ENCODE measurements at places on chromosomes 2 and 18.

DNA sequence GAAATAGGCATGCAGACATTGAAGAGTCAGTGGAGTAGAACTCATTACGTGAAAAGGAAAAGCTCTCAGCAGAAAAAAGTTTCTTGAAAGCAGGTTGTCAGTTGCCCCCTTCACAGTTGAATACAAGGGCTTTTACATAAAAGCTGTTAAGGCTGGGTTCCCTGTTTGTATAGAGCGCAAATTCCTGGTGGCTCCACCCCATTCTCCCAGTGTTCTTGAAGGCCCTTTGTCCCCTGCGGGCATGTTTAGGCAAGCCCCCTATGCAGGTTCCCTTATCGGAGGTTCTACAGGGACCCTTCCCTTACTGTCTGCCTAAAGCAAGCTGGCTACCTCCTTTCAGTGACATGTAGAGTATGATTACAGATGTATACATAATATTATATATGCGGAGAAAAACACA lies 497.2 kb upstream of the SYT4 start:
- DNase-seq, result no peak

DNA sequence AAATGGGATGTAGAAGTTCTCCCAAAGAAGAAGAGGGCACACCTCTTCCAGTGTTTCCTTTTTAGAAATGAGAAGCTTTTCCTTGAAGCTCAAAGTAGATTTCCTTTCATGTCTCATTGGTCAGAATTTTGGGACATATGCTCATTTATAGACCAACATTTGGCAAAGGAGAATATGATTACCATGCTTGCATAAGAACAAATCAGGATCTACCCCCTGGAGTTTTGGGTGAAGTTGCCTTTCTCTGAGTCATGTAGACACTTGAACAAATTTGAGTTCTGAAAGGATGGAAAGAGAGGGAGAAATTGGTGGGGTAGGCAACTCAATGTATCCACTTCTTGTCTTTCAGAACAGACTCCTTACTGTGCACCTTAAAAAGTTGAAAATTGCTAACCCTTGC lies 409.0 kb downstream of the SLC4A3 start:
- no peak for DNase-seq

DNA sequence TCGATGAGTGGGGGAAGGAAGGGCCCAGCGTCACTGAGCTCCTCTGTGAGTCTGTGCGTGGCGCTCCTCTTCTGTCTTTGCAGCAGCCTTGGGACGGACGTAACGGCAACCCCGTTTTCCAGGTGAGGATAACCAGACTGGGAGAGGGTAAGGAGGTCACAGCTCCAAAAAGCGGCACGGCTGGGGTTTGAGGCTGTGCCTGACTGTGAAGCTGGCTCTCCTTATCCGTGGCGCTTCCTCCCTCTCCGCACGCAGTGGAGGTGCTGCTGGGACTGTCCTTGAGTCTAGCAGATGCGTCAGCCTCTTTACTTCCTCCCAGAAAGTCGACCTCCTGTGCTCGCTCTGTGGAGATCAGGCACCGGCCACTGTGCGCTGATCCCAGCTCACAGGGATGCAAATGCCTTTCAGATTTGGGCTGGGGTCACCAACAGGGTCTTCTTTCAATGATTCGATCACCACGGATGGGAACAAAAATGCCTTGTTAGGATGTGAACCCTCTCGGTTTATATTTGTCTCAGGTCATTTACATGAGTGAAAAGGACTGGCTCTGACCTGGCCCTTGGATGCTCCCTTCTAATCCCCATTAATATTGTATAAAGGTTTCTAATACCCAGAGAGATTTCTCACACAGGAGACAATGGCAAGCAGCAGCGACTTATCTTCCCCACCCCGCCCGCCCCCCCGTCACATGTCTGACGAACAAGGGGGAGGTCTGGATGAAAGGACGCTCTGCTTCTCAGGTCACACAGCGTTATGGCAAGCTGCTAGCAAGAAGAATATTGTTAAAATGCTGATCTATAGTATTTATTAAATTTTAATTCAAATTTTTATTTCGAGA lies 30.1 kb upstream of the E2F6 start:
- no peak for DNase-seq

- DNase-seq, result no peak
These were observed 81.0 kb downstream of the TAF4B start for GRCh38 chr18:26307161-26307773.

GRCh38 chr2:98909317-98910211 lies 26.5 kb downstream of the CRACDL start:
- peak; percentile 92 for DNase-seq

Measured in upper lobe of left lung (tissue), 6 donors.